CD4-positive, alpha-beta T cell treated with Interleukin-15 for 4 hours (primary cell): ENCODE measurements at places on chromosomes 2 and 18.

GRCh38 chr2:195793881-195794280, 136.9 kb downstream of the SLC39A10 start:
- no peak for DNase-seq

DNA sequence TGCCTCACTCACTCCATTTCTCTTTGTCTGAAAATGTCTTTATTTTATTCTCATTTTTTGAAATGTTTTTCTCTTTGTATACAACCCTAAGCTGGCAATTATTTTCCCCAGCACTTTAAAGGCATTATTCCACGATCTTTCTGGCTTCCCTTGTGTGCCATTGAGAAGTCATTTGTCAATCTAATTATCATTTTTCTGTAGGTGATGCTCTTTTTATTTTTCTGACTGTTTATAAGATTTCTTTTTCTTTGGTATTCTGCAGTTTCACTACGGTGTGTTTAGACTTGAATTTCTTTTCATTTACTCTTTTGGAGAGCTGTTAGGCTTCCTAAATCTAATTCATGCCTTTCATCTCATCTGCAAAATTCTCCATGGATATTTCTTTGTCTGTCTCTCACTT, 8.1 kb downstream of the SCYGR4 start:
- DNase-seq, result no peak

- DNase-seq, result no peak
Measured at GRCh38 chr2:159600752-159601151, 15.6 kb downstream of the BAZ2B start.

GRCh38 chr2:92073036-92073814, 2798.0 kb upstream of the TEKT4 start:
- DNase-seq, result no peak

- no peak for DNase-seq
Measured at GRCh38 chr2:173076581-173077345, 1.1 kb downstream of the MAP3K20 start.

DNA sequence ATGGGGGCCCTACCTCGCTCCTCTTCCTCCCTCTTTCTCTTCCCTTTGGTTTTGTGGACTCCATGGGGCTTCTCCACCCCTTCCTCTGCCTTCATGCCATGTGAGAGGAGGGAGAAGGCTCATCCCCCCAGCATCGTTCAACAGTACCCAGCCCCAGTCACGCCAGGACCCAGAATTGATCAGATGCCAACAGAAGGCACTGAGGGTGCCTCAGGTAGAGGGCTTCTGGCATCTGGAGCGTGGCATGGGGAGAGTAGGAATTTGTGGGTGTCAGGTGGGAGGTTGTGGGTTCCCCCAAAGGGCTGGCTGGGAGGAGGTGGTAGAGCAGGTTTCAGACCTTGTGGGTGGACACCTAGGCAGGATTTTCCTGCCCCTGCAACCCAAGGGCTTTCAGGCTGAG, 122.0 kb downstream of the TWIST2 start:
- DNase-seq, result no peak

GRCh38 chr18:36398419-36398818, 100.9 kb downstream of the FHOD3 start:
- no peak for DNase-seq

DNA sequence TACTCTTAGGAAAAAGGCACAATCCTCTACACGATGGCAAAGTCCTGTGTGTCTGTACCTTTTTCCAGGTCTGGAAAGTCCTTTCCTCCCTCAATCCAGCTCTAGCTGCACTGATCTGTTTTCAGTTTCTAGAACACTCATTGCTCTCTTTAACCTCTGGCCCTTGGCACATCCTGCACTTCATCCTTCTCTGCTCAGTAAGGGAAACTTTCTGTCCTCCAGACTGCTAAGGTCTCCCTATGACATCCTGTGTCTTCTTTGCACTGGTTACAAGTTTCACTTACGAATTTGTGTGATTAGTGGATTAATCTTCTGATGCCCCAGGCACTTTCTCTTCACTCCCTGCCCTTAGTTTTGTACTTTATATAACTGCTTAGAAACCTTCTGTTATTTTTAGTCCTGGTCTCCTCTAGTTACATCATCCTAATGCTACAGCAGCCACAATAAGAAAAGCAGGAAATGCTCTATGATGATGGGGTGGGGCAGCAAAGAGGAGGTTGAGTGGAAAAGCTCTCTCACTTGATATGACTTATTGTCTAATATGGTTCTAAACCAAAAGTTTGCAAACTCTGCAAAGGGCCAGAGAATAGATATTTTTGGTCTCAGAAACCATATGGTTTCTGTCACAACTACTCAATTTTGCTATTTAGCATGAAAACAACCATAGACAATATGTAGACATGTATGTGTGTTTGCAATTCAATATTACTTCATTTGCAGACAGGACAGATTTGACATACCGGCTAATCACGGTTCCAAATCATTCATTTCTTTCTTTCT, 568.2 kb downstream of the THSD7B start:
- DNase-seq, result no peak

- no peak for DNase-seq
Measured at GRCh38 chr2:20470211-20470610, 23.3 kb downstream of the RHOB start.

DNA sequence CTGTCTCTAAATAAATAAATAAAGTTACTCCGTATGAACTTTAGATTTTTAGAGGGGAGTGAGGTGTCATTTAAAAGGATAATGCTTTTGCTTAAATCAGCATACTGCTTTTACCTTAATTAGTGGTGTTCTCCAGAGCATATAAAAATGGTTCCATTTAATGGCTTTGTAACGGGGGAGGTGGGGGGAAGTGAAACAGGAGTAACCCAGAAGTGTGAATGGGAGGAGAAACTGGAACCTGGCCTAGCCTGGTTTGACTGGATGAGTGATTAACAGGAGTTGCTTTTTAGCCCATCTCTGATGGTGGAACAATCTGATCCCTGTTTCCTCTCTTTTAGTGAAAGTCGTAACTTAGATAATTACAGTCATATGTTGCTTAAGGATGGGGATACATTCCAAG, 1.6 kb downstream of the CNDP2 start:
- no peak for DNase-seq

- DNase-seq, result no peak
Measured at GRCh38 chr2:165863810-165864261, 69.8 kb upstream of the GALNT3 start.

- DNase-seq, result no peak
Measured at GRCh38 chr2:220334210-220334609, 706.8 kb downstream of the SLC4A3 start.

- DNase-seq, result no peak
Measured at GRCh38 chr2:86285981-86286380, 51.4 kb downstream of the REEP1 start.
